Activated effector memory CD4-positive, alpha-beta T cell treated with Interleukin-2 at 50 U/mL for 16 hours (primary cell): ENCODE measurements at places on chromosomes 2 and 18.

DNA sequence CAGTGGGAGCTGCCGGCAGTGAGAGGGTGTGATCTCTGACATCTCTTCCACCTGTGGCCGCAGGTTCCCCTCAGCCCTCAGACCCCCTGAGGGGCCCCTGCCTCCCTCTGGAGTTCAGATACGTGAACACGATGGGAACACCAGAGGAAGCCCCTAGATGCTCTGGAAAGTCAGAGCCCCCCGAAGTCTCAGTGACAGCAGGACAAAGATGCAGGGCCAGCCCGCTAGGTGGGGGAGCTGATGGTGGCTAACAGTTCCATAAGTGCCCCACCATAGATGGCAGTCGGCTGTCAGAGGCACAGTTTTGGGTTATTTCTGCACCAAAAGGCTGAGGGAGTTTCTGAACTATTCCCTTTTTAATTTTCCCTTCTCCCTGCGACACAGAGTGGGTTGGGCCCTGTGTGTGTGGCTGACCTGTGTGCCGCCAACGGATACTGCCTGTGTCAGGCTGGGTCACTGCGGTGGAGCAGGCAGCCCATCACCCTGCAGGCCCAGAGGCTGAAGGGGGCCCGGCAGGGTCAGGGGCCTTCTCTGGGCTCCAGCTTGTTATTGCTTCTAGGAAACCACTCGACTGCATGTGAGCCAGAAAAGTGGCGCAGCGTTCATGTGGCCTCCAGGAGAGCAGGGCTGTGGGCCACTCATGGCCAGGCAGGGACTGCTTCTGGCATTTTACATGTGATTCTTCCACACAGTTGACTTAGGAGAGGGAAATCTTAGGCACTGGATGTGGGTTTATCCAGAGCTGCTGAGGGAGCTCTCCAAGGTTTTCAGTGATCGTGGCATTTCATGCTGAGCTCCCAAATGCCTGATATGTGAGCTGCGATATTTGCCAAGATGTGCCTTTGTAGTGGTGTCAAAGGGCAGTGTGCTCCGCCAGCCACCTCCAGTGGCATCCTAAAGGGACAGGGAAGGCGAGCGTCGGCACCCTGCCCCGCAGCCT is 225.1 kb downstream of the SH3RF3 start:
- no peak for DNase-seq

- DNase-seq = no peak
Observed at GRCh38 chr2:202064881-202065230, 8.2 kb upstream of the KIAA2012 start.

DNA sequence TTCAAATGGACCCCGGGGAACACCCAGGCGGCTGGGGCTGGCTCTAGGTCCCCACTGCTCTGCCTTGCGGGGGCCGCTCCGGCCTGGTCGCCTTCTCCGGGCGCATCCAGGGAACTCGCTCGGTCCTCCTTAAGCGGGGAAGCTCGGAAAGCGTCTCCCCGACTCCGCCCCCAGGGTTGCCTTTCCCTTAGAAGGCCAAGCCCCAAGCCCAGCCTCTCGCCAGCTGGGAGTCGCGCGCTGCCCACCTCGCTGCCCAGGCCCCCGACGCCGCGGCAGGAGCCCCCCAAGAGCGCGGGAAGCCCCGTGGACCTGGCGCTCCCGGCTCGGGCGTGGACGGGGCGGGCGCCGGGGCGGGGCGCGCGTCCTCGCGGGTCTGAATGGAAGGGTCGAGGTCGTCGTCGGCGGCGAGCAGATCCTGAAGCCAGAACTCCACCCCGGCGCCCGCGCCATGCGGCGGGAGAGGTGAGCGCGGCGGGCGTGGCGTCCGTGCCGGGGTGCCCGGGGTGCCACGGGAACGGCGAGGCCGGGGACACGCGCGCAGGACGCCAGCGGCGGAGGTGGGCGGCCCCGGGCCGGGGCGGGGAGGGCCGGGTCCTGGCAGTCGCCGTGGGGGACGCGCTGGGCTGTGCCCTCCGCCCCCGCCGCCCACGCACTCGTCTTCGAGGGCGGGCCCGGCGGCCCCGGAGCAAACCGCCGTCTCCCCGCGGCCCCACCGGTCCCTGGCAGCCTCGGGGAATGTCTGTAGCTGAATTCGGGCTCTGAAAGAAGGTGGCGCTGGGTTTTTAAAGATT is at the start of gene BOK:
TSS of gene BOK (plus strand) at position 214 of the 791 bp plus-strand sequence. CDS start 739 bp downstream, outside the sequence.
- no peak for DNase-seq

DNA sequence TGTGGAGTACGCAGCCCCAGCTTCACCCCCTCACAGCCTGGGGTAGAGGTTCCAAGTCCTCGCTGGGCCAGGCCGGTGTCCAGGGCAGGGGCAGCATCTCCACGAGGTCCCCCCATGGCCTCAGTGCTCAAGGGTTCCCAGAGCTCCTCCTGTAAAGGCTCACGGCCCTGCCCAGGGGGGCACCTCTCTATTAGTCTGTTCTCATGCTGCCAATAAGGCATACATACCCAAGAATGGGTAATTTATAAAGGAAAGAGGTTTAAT is 38.8 kb downstream of the TDRD15 start:
- DNase-seq = no peak

DNA sequence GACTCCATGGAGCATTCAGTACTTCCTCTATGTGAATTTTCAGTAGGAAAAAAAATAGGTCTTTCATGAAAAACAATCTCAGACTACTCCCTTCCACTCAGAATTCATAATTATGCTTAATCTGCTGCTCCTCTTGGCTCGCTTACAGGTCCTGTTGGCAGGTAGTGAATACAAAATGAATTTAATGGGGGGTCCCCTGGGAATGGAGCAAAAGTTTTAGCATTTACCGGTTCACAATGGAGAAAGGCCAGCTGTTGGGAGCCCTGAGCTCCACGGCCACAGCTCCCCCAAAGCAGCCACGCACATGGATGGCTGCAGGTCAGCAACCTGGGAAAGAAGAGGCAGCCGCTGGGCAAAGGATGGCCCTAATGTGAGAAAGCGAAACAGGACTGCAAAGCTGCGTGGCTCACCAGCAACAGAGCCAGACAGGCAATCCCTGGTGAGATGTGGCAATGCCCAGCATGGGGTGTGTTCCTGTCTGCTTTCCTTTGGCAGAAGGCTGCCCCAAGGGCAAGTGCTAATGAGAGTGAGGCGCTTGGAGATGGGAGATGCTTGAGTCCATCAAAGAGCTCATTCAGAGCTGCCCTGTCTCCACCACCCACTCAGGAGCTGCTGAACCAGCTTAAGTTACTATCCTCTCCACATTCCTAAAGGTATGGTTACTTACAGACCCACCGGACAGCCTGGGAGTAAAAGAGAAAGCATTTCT is 447.4 kb downstream of the EPHA4 start:
- DNase-seq = no peak

DNA sequence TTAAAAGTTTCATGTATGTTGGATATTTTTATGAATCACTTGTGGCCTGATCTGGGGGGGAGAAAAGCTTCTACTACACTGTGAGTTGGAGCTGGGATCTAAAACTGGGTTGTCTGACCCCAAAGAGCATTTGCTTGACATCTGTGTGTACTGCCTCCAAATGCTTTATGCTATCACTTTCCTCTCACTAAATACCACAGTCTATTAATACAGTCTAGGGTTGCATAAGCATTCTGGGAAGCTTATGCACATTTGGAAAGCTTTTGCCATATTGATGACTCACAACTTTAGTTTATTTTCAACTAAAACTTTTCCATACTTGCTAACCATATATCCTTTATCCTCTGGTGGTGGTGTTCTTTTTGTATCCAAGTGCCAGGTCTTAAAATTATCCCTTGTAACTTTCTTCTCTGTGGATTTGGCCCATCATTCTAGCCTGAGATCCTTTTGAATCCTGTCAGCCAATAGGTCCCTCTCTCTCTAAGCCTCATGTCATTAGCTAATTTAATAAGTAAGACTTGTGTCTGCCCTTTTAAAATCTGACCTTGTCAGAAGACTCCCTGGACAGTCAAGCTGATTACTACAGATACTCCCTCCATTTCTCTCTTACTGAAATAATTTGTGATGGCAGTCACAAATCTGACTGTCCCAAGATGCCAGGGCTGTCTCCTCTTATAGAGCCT is 72.7 kb downstream of the NXPH2 start:
- no peak for DNase-seq

- no peak for DNase-seq
Observed at GRCh38 chr2:63594660-63595059, 5.9 kb downstream of the MDH1 start.

- no peak for DNase-seq
Observed at GRCh38 chr2:128326346-128326745, 7.7 kb upstream of the HS6ST1 start.

DNA sequence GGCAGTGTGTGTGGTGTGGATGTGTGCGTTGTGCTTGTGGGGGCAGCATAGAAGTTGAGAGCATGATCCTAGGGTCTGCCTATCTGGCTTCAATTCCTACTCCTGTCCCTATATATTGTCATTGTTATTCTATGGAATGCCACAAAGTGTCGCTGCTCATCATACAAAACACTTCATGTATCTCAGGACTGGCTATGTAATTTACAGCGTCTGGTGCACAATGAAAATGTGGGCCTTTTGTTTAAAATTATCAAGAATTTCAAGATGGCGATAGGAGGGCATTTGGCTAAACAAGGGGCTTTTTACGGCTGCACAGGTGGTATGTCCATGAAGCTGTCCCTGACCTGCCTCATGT is 3.4 kb downstream of the SERPINB2 start:
- no peak for DNase-seq

DNA sequence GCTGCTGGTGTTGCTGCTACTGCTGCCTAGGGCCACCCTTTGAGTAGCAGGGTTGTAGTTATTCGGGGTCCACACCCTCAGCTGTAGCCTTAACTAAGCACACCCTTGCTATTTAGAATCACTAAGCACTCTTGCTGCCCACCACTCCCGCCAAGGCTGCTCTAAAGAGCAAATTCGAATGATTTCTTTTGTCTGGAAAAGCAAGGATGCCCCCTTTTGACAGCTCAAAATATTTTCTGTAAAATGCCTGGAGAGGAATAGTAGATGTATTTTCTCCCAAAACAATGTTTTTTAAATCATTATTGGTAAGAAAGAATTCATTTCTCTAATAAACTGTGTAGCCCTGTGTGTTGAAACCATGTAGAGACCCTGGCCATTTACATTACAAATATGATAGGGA is 80.8 kb upstream of the PAPOLG start:
- DNase-seq = no peak
